ENCODE measurements at places on chromosomes 3 and 15.

DNA sequence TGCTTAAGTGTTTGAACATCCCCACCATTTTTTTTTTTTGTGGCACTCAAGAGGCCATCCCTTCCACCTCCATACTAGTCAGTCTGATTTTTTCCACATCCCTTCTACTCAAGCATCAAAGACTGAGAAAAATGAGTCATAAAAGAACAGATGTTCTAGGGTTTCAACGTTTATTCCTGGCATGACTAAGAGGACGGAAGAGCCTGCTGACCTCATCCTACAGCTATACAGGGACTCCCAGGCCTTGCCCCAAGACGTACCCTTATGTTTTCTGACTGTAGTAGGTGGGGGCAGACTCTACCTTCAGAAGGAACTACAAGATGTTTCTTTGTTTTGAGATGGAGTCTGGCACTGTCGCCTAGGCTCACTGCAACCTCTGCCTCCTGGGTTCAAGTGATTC is 3.3 kb upstream of the ITPKA start:
- no peak for DNase-seq

DNA sequence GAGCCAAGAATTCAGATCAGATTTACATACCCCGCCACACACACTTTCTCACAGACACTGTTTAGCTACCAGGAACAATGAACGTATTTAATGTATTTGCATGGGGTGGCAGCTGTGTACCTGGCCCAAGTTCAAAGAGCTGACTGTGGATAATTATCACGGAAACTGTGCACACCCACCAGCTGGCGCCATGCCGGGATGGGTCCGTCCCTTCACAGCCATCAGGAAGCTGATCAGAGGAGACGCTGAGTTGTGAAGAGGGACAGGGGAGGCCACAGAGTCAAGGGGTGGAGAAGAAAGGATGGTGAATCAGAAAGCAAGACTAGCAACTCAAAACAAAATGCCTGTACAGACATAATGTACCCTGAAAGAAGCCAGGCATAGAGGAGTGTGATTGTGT is 13.1 kb upstream of the PLA2G4D start:
- DNase-seq, result no peak

DNA sequence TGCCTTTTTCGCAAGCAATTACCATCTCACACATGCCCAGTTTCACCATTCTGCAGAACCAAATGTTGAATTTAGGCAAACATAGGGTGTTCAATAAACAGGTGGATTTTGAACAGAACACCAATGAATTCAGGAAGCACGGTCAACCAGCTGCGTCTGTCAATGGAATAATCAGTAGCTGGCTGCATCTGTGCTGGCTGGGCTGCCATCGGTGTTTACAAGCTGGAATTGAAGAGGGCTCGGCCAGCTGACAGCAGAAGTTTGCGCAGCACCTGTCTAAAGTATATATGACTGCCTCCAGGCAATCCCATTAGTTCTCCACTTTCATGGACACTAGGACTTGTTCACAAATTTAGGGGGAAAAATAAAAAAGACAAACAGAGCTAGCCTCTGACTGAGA is 996.4 kb upstream of the CFAP20DC start:
- no peak for DNase-seq

- no peak for DNase-seq
These were observed 521.2 kb upstream of the GOLIM4 start for GRCh38 chr3:168616915-168617314.

Data from T-cell (primary cell).